HL-60 (cell line): ENCODE measurements at places on chromosomes 13 and 19.

- DNase-seq: no peak
Measured at GRCh38 chr19:1453525-1454364, 3.8 kb downstream of the APC2 start.

DNA sequence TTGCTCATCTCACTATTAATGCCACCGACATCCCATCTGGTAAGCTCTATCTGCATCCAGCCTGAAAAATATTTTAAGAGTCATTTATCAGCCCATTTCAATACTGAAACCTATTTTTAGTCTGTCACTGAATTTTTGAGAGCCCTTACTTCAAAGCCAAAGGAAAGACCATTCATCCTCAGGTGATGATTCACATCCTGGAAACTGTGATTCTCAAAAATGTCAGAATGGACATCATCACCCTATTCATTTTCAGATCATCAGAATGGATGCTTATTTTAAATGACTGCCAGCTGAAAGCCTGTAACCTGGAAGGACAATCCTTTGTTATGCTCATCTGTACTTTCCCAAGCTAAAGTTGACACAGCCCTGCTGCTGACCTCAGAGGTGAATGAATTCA lies 27.0 kb downstream of the TNFSF11 start:
- DNase-seq: no peak

- DNase-seq: no peak
Measured at GRCh38 chr19:48859711-48860572, 8.5 kb downstream of the PLEKHA4 start.

- no peak for DNase-seq
Measured at GRCh38 chr13:67664502-67664901, 434.4 kb upstream of the PCDH9 start.

DNA sequence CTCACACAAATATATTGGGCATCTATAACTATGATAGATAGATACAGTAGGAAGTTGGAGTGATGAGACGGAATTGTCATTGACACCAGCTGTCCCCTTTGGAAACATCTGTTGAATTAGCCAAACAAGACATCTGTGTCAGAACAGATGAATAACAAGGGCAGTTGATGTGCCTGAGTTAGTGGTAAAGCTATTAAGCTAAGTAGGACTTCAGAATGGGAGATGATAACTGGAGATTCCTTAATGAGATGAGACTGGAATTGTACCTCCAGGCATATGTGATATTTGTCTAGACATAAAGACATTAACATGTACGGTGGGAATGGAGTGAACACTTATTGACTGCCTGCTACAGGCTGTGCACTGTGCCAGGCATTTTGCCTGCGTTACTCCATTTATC lies 78.7 kb downstream of the MBNL2 start:
- no peak for DNase-seq

DNA sequence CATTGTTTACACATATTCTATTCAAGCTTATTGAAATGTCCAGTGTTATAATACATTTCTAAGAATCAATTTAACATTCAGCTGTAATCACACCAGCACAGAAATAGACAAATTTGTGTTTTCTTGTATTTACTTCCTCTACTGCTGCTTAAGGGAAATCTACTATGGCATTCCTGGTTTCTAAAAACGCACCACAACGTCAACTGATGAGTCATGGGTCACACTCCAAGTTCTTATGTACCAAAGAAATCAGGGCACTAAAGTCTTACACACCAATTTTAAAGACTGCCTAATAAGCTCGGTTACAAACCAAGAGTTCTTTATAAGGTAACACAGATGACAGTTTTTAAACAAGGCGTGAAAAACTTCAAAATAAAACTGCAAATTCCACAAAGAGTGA lies 13.2 kb downstream of the LNX2 start:
- no peak for DNase-seq

DNA sequence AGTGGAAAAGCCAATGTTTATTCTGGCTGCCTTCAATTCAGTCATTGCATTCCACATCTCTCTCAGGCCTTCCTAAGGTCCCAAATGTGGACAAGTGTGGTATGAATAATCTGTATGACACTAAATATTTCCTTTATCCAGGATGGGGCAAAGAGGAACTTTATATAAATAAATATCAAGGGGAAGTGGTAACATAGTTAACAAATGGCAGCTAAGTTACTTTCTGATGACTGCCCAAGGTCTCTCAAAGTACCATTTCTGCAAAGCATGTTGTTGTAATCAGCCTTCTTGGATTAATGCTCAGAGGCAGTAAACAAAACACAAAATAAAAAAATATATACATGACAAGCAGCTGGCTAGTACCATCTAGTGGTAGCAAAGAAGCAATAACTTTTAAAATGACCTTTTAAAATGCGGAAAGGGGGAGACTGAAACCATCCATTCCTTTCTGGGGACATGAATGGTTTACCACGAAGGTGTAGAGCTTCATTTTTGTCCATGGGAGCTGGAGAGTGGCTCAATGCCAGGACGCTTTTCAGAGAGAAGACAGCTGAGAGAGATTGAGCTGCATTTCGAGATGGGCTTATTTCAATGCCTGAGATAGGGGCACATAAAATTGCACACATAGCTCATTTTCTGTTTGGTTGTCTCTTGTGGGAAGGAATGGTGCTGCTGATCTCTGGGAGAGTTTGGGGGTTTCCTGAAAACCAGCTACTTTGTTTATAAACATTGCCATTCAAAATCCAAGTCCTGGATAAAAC lies 259.2 kb downstream of the RFC3 start:
- no peak for DNase-seq

- DNase-seq: no peak
Measured at GRCh38 chr19:31055454-31055853, 293.8 kb downstream of the TSHZ3 start.

- no peak for DNase-seq
Measured at GRCh38 chr13:81381560-81381959, 1040.6 kb upstream of the SPRY2 start.

DNA sequence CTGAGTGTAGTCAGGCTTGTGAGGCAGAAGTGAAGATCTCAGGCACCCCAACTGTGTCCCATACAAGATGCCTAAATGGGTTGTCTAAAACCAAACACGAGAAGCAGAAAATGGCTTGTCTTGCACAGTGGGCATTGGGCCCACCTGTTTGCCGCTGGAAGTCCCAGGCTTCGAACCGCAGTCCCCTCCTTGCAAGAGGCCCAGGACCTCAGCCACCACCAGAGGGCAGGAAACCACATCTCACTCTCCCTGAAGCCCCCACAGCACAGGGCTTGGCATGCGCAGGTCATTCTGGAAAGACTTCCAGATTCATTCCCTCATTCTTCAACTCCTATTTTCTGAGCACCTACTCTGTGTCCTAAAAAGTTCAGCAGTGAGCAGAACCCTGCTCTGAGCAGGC lies 973.7 kb downstream of the UQCRFS1 start:
- DNase-seq: no peak

- no peak for DNase-seq
Measured at GRCh38 chr13:110233951-110234280, 73.0 kb downstream of the COL4A1 start.

GRCh38 chr19:2309734-2310362 lies 1.9 kb upstream of the LINGO3 start:
- no peak for DNase-seq

GRCh38 chr19:47230054-47230920 lies 712 bp downstream of the BBC3 start:
- DNase-seq: peak; percentile 36

GRCh38 chr13:45361596-45362206 lies 20.7 kb upstream of the TPT1 start:
- DNase-seq: no peak

DNA sequence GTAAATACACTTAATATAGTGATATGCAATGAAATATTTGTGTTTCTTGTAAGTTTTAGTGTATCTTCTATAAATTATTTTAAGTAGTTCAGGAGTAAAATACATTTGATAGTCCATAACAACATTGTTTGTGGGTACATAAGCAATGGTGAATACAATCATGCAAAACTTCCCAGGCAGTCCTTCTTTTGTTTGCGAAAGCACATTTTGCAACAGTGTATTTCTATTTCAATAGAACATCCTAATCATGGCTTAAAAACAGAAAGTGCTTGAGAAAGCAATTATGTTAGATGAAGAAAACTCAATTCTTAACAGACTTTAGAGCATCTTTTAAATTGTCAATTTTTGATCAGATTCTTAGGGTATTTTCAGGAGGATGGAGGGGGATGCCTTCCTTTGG lies 155.6 kb downstream of the POSTN start:
- no peak for DNase-seq

- peak; percentile 72 for DNase-seq
Measured at GRCh38 chr13:42048684-42049453, 421 bp downstream of the DGKH start.

DNA sequence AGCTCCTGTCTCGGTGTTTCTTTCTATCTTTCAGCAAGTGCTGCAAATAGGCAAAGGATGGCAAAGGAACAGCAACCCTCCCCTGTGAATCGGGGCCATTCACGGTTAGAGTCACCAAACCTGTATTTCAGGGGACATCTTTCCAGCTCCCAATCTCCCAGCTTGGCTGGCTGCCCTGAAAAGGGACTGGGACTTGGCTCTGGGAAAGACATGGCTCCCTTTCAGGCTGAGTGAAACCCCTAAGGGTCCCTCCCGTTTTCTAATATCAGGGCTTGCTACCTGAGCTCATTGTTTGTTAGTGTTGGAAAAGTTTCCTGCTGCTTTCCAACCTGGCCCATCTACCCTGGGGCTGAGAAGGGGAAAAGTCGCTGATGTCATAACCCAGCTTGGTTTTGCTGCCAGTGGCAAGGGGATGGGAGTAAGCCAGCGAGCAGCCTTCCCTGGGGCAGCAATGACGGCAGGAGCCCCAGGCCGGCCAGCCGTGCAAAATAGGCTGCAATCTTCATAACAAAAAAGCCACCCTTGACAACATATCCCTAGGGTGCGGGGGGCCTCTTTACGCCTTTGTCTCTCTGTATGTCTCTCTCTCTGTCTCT lies 29.9 kb downstream of the SERP2 start:
- DNase-seq: no peak

DNA sequence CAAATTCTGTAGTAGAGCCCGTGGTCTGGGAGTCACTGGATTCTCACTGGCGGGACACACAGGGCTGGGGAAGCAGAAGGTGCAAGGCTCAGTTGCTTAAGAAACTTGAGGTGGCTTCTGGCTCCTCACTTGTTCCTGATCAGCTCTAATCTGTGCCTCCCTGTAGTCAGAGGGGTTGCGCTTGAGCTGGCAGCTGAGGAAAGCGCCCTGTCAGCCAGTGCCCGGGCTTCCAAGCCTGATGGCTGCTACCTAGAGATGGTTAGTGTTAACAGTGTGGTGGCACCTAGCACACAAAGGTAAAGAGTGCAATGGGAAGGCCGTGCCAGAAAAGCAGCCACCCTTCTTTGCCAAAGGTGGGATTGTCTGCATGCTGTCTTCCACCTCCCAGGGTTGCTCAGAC lies 8.8 kb downstream of the HNRNPM start:
- DNase-seq: no peak

- DNase-seq: no peak
Measured at GRCh38 chr19:5553892-5554291, 13.9 kb downstream of the TINCR start.

- peak; percentile 61 for DNase-seq
Measured at GRCh38 chr19:37931881-37932655, 25.1 kb downstream of the SIPA1L3 start.

DNA sequence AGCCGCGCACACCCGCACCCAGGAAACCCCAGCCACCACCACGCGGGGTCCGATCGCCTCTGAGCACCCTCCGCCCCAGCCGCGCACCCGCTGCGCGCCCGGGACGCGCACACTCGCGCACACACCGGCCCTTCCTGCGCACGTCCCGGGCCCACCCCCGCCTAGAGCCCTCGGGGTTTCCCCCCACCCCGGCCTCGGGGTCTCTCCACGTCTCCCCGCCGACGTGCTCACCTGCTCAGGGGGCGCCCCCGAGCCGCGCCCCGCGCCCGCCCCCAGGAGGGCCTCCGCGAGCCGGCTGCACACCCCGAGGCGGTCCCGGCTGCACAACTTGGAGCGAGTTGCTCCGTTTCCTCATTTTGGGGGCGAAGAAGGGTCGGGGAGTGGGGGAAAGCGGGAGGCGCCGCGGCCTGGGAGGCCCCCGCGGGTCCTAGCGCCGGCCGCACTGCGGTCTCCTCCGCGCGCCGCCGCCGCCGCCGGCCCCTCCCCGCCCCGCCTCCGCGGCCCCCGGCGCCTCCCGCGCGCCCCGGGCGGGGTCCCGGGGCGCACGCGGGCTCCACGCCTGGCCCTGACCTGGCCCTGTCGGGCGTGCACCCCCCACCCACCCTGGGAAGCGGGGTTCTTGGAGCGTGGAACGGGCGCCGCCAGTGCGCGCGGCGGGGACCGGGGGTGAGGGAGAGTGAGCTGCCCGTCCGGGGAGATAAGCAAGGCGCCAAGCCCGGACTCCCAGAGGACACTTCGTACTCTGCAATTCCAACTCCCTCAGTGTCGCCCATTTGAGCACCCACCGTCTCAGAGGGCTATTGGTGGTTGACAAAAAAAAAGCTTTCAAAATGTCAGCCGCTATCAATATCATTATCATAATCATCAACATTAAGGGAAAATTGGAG lies at the start of gene MATK:
Gene MATK, minus strand, starts transcription at position 444 of the 887 bp plus-strand sequence. CDS start 1,246 bp downstream, outside the sequence.
- DNase-seq: peak; percentile 55

DNA sequence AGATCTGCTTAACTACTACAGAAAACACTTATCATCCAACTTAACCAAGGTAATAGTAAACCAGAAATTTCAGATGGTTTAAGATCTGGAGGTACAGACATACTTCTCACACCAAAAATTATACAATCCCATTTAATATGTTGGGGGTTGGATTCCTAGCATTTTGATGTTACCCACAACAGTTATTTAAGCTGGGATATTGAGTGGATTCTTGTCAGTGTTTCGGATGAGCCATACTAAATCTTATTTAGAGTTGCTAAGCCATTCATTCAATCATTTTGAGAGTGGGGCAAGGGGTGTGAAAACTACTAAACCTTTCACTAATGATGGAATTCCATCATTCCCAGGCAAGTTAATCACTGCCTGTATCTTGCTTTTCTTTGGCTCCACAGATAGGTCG lies 40.6 kb downstream of the KATNAL1 start:
- no peak for DNase-seq

- no peak for DNase-seq
Measured at GRCh38 chr13:98462241-98462882, 114.5 kb downstream of the STK24 start.

DNA sequence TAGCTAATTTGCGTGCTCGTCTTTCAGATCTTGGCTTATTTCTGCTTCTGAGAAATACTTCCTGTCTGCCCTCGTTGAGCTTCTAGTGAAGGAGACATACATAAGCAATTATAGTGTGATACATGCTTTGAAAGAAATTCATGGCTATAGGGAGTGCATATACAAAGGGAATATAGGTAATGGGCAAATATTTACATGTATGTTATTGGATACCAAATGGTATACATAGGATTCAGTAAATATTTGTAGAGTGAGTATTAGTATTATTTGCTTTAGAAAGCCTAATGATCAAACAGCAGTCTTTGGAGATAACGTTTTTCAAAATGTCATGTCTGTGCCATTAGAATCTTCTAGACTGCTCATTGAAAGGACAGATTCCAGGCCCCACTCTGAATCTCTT lies 5.2 kb downstream of the BRCA2 start:
- DNase-seq: no peak
